IPS DF 6.9 (cell line): ENCODE measurements at places on chromosomes 1 and 21.
A peak's percentile ranks its signal among the peaks of the same experiment; 100 is the strongest.

DNA sequence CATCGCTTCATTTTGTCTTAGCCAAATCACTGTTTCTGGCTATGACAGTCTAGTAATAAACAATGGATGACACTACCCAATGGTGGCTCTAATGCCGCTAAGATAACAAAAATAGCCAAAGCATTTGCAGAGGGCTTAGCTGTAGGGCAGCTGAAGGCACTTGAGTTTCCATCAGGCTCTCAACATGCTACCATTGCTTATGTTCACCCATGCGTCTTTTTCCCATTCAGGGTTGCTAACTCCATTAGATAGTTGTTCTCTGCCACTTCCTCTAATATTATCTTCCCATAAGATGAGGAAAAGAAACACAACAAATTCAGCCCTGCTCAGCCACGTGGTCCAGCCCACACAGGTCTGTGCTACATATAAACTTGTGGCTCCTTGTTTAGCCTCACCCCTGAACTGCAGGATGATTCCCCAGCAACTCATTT, 159.6 kb downstream of the TOMM20 start:
- DNase-seq = no peak

DNA sequence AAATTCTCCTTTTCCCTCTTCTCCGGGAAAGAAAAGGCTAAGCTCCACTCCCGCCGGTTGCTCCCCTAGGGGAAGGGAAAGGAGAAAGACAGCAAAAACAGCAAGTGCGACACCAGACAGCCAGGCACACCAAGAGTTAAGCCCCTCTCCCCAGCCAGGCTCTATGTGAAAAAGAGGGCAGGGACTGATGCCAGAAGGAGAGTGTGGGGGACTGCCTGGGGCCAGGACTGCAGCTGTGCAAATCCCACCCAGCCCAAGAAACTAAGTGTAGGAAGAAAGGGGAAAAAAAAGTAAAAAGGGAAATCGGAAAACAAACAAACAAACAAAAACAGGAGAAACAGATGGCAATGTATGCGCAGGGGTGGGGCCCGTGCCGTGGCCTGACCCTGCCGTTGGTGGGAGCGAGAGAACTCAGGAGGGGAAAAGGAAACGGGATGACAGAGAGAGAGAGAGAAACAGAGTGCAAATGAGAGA, 27.7 kb upstream of the FMO1 start:
- no peak for DNase-seq

GRCh38 chr1:3038571-3039181, 17.4 kb downstream of the ACTRT2 start:
- no peak for DNase-seq

GRCh38 chr1:44826375-44827196, 16.5 kb downstream of the PTCH2 start:
- no peak for DNase-seq

DNA sequence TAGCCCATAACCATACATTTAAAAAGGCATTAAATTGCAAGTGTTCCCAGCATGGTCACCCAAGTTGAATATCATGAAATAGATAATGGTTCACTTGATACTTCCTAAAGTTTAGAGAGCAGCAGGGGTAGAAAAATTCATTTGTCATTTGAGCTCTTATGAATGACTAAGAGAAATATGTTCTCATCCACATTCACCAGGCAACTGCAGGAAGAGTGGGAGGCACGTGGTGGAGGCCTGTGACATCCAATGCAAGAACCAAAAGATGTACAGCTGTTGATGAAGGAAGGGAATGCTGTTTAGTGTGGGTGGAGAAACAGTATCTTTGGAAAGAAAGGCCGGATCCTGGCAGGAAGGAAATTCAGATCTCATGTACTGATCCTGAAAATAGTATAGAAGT, 473.1 kb downstream of the ADGRL2 start:
- DNase-seq = no peak

DNA sequence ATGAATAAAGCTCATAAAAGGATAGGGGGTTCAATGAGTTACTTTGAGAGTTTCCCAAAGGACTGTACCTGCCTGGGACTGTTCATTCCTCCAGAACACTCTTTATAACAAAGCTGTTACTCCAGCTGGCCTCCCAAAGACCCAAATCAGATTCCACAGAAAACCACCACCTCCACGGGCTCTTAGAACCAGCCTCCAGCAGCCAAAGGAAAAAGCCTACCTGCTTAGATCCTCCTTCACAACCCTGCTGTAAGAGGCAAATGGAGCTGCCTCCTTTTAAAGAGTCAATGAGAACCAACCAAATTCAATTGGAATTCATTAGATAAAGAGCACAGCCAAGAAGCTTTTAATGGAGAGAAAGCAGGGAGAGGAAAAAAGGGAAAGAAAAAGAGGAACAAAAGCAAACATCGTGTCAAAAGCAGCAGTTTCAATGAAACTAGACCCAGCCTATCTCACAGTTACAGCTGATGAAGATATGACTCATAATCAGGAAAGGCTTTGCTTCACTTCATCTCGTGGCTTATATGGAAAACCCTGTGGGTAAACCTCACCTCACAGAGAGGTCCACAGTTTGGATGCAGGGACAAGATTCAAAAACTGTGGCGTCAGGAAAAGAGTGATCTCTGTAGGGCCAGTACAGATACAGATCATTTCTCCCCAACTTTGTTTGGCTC, 27.8 kb upstream of the FMO4 start:
- DNase-seq = no peak

GRCh38 chr1:12057382-12057781, 5.7 kb upstream of the TNFRSF8 start:
- DNase-seq = no peak

DNA sequence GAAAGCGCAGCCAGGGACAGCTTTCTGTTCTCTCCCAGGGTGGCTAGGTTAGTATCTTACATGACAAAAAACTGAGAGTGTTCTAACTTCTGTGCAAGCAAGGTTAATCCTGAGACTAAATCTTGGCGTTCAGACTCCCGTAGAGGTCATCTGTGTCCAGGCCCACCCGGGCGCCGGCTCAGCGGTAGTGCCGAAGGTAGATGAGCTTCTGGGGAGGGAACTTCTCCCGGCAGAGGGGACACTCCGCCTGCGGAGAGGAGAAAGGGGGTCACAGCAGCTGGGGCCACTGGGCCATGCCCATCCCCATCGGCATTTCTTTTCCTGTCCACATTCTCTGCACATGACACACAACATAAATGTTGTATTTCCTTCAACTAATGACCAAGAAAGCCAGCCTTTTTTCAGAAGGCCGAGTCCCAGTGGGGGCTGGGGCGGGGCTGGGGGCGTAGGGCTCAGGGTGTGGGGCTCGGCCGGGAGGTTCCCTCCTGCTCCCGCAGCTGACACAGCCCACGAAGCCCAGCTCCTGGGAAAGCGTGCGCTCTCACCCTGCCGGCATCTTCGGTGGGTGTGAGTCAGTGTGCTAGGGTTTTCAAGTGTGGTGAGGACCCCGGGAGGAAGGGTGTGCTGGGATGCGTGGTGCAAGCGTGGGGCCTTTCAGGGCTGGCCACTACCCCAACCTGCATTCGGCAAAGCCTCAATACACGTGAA, 6.6 kb downstream of the PEX10 start:
- no peak for DNase-seq

- no peak for DNase-seq
These were observed 1.2 kb upstream of the LRRC52 start for GRCh38 chr1:165542647-165543046.

DNA sequence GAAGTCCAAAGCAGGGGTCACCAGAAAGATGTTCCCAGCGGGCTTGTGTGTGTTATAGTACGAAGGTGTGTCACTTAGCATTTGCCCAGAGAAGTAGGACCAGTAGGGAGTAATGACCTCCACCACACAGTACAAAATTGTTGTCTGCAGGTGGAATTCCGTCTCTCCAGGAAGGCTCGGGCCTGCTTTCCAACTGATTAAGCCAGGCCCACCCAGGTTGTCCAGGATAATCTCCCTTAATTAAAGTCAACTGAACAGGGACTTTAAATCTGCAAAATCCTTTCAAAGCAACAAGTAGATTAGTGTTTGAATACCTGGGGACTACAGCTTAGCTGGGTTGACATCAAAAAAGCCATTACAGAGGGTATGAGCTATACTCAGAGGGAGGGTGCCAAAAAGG, 131.3 kb downstream of the BACH1 start:
- DNase-seq = no peak

DNA sequence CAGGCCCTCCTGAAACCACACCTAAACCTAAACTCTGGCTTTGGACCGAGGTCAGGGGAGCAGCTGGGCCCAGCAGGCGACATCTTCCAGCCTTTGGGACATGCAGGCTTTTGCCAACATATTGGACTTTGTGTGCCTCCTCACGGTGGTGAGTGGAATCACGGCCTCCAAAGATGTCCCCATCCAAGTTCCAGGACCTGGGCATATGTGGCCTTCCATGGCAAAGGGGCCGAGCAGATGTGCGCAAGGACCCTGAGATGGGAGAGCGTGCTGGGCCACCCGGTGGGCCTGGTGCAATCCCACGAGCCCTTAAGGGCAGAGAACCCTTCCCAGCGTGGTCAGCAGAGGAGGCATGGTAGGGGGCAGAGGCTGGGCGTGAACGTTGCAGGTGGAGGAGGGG, 160.8 kb upstream of the C1orf174 start:
- no peak for DNase-seq

DNA sequence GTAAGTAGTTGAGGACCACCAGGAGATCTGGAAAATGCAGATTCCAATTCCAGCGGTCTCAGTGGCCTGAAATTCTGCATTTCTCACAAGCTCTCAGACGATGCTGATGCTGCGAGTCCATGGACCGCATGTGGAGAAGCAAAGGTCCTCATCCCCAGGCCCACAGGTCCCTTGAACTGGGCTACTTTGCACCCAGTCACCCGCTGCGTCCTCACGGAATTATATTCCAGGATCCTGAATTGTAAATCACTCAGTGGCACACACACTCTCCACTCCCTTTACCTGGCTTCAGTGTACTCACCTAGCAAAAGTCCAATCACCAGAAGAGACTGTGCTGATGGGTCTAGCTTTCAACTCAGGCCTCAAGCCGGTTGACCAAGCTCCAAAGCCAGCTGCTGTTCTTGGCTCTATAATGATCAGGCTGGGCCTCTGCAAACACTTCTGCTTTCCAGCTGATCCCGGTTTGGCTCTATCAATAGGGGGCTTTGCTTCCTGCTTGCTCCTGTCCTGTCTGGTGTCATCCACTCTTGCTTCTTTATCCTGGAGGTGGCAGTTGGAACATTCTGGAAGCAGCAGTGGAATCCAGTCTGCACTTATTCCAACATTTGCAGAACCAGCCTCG, 904 bp upstream of the RPL22 start:
- no peak for DNase-seq

DNA sequence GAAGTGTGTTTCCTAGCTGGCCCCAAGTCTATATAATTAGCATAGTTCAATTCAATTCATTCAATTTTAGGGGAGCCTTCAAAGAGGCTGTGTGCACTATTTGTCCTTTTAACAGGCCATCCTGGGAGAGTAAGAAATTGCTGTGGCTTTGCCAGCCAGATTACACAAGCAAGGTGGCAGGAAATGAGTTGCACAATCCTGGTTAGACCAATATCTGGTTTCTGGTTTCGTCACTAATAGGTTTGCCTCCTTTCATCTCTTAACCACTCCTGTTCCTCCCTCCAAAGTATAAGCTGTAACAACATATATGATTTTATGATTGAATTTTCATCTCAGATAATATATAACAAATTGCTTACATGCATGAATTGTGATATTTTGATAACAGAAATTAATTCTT, 84.1 kb upstream of the NEGR1 start:
- no peak for DNase-seq

- DNase-seq = no peak
These were observed 32.0 kb downstream of the CD34 start for GRCh38 chr1:207878939-207879338.

GRCh38 chr1:35838693-35839245, 31.0 kb downstream of the AGO4 start:
- DNase-seq = no peak

DNA sequence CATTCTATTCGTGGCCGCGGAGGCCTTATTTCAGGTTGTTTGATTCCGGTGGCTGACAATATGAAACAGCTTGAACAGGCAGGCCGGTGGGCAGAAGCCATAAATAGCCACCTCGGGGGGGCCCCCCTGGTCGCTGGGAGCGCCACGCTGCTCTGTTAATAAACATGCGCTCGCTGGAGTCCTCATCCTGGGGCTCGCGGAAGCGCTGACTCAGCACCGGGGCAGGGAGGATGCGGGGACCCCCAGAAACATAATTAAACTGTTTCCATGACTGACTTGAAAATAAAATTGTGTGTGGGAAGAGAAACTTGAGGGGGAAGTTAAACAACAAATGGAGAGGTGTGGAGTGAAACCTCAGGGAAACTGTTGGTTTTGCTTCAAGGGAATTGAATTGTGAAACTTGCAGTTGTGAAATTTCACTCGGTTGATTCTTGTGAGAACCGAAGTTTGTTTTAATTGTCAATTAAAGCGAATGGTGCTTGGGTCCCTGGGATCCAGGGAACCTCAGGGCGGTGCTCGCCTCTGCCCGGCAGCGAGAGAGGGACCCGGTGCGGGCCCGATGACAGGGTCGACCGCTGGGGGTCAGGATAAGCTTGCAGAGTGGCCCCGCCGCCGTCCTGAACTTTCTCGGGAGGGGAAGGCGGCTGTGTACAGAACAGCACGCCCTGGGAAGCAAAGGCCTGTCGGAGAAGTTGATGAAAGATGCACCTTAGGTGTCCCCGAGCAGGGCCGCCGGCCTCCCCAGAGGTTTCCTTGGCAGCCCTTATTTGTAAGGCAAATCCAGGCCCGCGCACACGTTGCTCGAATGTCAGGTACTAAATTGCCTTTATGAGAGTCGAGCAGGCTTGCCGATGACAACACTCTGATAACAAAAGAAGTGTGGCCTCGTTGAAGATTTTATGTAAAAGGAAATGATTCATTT, 176.9 kb upstream of the LMO4 start:
- no peak for DNase-seq

- no peak for DNase-seq
These were observed 3.7 kb downstream of the KCNA2 start for GRCh38 chr1:110602466-110602865.

- no peak for DNase-seq
These were observed 37.2 kb downstream of the EPHA2 start for GRCh38 chr1:16118706-16119105.

- DNase-seq = peak; percentile 87
These were observed 124.5 kb downstream of the ZNF648 start for GRCh38 chr1:181936768-181937581.

GRCh38 chr1:190759807-190760206, 282.1 kb upstream of the BRINP3 start:
- DNase-seq = no peak

DNA sequence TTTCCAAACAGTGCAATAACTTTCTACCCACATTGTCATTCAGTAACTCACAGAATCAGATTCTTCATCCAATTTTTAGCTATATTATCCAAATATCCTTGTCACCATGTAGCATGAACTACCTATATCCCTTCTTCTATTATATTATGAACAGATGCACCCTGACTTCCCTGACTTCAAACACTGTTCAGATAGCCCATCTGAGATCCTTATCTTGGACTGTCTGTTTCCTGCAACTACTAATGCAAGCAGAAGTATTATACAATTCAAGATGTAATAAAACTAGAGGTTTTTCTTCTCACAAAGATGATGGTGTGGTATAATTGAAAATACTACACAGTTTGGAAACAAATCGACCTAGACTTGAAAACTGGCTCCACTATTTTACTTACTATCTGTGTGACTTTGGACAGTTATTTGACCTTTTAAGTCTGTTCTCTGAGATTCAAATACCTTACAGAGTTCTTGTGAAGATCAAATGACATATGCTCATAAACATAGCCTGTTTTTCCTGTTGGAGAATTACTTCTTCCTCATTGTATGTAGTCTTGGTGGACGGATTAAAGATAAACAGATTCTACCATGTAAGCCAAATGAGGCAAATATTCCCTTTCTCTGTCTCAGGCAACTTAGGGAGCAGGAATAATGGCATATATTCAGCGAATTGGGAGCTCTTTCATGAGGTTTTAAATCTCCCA, 407.9 kb upstream of the ZRANB2 start:
- no peak for DNase-seq

- peak; percentile 77 for DNase-seq
These were observed 556.8 kb downstream of the PTPRU start for GRCh38 chr1:29793101-29793546.
